Naive thymus-derived CD8-positive, alpha-beta T cell (primary cell): ENCODE measurements at places on chromosomes 1 and 21. TPM values are rescaled to one million over a fixed set of nuclear protein-coding genes. Genes with fewer than 3 reads are reported as not detected.

Gene MIS18A
- total RNA-seq, result 10.8 TPM

Gene IL22RA1
- total RNA-seq, result not detected

Gene LMX1A
- not detected for total RNA-seq

Gene IQGAP3
- not detected for total RNA-seq

Gene LRRC38
- total RNA-seq, result not detected

Gene DNAJC28
- total RNA-seq, result 2.1 TPM

Gene MAP1LC3C
- not detected for total RNA-seq

Gene FCGR3A
- total RNA-seq, result 0.74 TPM

Gene PMF1
- 49.1 TPM for total RNA-seq

Gene LHX4
- not detected for total RNA-seq

Gene LORICRIN
- not detected for total RNA-seq

- peak overlapping the region; percentile 45 for H3K4me3 ChIP-seq
- no peak overlapping the region for H3K27ac ChIP-seq
- peaks cover 29% of the 10 kb centered on the region for H3K4me1 ChIP-seq
- H3K36me3 ChIP-seq, result peaks cover 7% of the 10 kb centered on the region
- no peak for DNase-seq
Observed at GRCh38 chr1:156438278-156438987, 62.1 kb downstream of the MEF2D start.

- H3K4me1 ChIP-seq, result no peaks in the 10 kb centered on the region
- H3K27me3 ChIP-seq, result no peaks in the 10 kb centered on the region
- no peak for DNase-seq
- no peaks in the 10 kb centered on the region for H3K36me3 ChIP-seq
- H3K27ac ChIP-seq, result no peak overlapping the region
- H3K4me3 ChIP-seq, result no peak overlapping the region
Observed at GRCh38 chr1:241171991-241172390, 185.0 kb downstream of the RGS7 start.

GRCh38 chr1:56517404-56518130 is 61.8 kb downstream of the PLPP3 start:
- peaks cover 10% of the 10 kb centered on the region for H3K27me3 ChIP-seq
- DNase-seq, result no peak
- H3K4me1 ChIP-seq, result peaks cover 13% of the 10 kb centered on the region
- H3K4me3 ChIP-seq, result no peak overlapping the region
- no peak overlapping the region for H3K27ac ChIP-seq

DNA sequence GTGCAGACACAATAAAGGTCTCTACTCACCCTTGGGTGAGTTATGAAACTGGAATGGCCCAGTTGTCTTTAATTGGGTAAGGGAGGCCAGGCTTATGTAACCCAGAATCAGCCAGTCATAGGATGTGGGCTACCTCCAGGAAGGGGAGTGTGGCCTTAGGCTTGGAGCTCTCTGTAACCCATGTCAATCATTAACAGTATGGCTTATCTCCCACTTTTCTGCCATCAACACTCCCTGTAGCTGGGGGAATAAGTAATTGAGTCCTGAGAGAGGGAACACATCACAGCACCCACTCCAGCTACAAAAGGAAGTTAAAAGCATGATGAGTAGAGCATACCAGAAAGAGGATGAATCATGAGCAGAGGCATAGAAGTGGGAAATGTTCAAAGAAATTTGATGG is 327.0 kb upstream of the DUSP10 start:
- H3K36me3 ChIP-seq, result peaks cover 6% of the 10 kb centered on the region
- H3K4me1 ChIP-seq, result no peaks in the 10 kb centered on the region
- no peak overlapping the region for H3K4me3 ChIP-seq
- no peak overlapping the region for H3K27ac ChIP-seq

DNA sequence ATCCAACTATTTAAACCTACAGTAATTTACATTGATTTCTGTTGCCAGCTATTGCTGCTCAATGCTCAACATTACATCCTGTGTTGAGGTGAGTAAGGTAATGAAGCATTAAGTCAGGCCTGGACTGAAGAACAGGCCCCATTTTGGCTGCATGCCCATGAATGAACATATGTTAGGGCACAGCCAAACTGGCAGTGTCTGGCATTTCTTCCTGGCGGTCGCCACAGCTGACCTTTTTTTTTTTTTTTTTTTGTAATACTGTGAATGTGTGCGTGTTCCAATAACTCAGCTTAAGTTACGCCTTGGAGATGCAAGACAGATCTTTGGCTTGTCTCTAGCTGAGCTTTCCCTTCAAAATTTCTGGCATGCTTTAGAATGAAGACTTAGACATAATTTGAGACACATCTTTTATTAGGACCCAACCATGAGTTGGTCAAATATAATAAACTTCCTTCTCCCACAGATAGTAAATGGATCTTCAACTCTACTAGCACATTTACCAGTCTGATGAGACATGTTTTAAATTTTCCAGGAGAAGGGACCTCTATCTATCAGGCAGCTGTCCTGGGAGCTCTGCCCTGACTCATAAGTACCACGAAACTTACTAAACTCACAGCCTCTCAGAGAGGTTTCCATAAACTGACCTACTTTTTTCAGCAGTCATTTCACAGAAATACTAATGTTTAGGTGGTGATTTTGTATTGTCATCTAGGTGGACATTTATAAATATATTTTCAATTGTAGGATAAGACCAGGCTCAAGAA is 341.1 kb upstream of the RUNX1 start:
- no peak overlapping the region for H3K27ac ChIP-seq
- no peaks in the 10 kb centered on the region for H3K36me3 ChIP-seq
- H3K4me1 ChIP-seq, result no peaks in the 10 kb centered on the region
- H3K27me3 ChIP-seq, result no peaks in the 10 kb centered on the region
- DNase-seq, result no peak

DNA sequence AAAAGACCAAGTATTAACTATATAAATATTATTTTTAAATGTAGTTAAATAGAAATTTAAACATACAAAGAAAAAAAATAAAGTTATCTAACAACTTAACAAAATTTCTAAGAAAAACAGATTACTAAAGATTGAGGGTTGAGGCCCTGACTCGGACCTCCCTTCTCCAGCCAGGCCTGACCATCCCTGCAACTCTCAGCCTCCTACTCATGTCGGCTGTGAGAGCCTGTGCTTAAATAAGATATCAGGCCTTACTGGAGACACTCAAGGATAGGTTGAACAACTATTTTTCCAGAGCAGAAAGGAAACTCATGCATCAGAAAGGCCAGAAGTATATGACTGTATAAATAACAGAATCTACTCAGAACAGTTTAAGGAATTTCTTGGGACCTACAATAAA is 33.0 kb upstream of the PSMG1 start:
- H3K4me3 ChIP-seq, result no peak overlapping the region
- peaks cover 30% of the 10 kb centered on the region for H3K36me3 ChIP-seq

GRCh38 chr1:60765204-60765603 is 317.2 kb upstream of the NFIA start:
- H3K4me3 ChIP-seq, result no peak overlapping the region
- H3K27me3 ChIP-seq, result peaks cover 12% of the 10 kb centered on the region
- no peak overlapping the region for H3K27ac ChIP-seq
- H3K4me1 ChIP-seq, result no peaks in the 10 kb centered on the region

GRCh38 chr1:57572016-57572415 is 148.2 kb upstream of the DAB1 start:
- H3K4me3 ChIP-seq, result no peak overlapping the region
- H3K27me3 ChIP-seq, result no peaks in the 10 kb centered on the region
- DNase-seq, result no peak
- no peak overlapping the region for H3K27ac ChIP-seq
- H3K36me3 ChIP-seq, result no peaks in the 10 kb centered on the region
- H3K4me1 ChIP-seq, result no peaks in the 10 kb centered on the region

DNA sequence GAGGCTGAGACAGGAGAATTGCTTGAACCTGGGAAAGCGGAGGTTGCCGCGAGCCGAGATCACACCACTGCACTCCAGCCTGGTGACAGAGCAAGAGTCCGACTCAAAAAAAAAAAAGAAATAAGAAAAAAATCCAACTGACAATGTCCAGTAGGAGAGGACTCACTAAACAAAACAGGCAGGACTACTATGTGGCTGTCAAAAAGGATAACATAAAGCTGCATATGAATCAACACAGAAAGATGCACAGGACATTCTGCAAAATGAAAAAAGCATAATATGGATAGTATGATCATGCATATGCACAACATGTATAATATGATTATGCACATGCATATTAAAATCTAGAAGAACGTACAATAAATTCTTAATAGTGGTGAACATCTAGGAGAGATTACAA is 80.7 kb downstream of the JAK1 start:
- DNase-seq, result no peak
- H3K36me3 ChIP-seq, result no peaks in the 10 kb centered on the region
- no peak overlapping the region for H3K4me3 ChIP-seq
- H3K27me3 ChIP-seq, result no peaks in the 10 kb centered on the region

- H3K27me3 ChIP-seq, result no peaks in the 10 kb centered on the region
- H3K4me3 ChIP-seq, result no peak overlapping the region
- no peak overlapping the region for H3K27ac ChIP-seq
- H3K36me3 ChIP-seq, result no peaks in the 10 kb centered on the region
Observed at GRCh38 chr1:94416901-94417727, 1.1 kb upstream of the ABCD3 start.

- H3K4me1 ChIP-seq, result no peaks in the 10 kb centered on the region
- H3K4me3 ChIP-seq, result no peak overlapping the region
- peaks cover 17% of the 10 kb centered on the region for H3K27me3 ChIP-seq
- no peak for DNase-seq
- no peaks in the 10 kb centered on the region for H3K36me3 ChIP-seq
Observed at GRCh38 chr1:116036255-116036654, 59.9 kb downstream of the SLC22A15 start.

DNA sequence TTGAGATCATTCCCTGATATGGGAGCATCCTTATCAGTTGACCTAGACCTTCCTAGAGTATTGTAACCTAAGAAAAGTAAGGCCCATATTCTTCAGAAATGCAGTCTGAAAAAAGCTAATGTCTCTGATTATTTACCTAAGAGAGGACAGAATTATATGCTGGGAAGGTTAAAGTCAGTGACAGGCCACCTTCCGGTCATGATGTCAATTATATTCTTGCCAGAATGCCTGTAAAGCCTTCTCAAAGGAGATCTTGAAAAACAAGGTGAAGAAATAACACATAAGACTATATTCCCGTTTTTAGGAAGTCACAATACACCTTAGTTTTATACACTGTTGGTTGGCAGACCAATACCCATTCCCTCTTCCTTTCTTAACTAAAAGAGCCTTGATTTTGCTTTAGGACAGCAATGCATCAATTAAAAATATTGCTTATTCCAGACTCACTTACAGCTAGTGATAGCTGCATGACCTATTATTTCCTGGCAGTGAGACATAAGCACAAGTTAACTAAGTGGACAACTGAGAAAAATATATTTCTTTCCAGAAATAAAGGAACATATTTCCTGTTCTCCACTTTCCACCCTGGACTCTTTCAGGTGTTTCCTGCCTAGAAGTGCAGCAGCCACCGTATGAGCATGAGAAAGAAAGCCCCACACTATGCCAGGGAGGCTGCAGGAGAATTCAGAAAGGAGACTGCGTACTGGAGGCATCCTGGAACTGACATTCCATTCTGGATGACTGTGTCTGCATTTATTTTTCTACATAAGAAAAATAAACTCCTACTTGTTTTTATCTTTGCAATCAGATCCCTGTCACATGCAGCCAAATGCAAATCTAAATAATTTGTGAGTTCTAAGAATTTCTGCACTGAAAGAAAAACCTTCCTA is 332.9 kb upstream of the PTBP2 start:
- no peak for DNase-seq
- H3K36me3 ChIP-seq, result no peaks in the 10 kb centered on the region
- no peaks in the 10 kb centered on the region for H3K27me3 ChIP-seq

DNA sequence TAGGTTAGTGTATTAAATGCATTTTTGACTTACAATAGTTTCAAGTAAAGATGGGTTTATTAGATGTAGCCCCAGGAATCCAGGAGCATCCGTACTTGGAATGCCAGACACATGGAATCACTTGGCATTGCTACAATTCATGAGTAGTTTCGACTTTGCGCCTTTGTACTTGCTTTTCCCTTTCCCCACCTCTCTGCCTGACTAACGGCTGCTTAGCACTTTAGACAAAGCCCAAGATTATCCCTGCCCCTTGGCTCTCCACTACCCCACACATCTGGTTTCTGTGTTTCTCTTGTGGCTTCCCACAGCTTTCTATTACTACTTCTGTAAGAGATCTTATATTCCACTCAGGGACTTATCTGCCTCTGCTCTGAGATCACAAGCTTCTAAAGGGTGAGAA is 397.7 kb upstream of the POU3F1 start:
- H3K36me3 ChIP-seq, result no peaks in the 10 kb centered on the region
- no peak overlapping the region for H3K27ac ChIP-seq
- H3K4me1 ChIP-seq, result no peaks in the 10 kb centered on the region
- H3K4me3 ChIP-seq, result no peak overlapping the region
- no peak for DNase-seq

DNA sequence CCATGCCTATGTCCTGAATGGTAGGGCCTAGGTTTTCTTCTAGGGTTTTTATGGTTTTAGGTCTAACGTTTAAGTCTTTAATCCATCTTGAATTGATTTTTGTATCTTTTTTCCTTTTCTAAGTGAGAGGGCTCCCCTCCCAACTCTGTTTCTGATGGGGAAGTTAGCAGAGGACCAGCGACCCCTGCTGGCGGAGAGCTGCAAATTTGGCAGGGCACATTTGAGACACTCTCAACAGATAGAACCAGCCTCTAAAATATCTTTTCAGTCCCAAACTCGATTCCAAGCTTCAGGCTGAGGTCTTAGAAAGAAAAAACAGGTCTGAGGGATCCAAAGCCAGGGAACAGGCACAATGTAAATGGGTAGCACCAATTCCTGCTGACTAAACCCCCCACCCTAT is 32.5 kb downstream of the LRRC3 start:
- H3K4me1 ChIP-seq, result peaks cover 6% of the 10 kb centered on the region
- no peak overlapping the region for H3K27ac ChIP-seq
- H3K27me3 ChIP-seq, result peaks cover 3% of the 10 kb centered on the region
- no peaks in the 10 kb centered on the region for H3K36me3 ChIP-seq

GRCh38 chr1:214670098-214670497 is 67.1 kb downstream of the CENPF start:
- H3K4me3 ChIP-seq, result no peak overlapping the region
- peaks cover 7% of the 10 kb centered on the region for H3K36me3 ChIP-seq
- H3K27me3 ChIP-seq, result no peaks in the 10 kb centered on the region

GRCh38 chr1:61241411-61241838 is 159.1 kb downstream of the NFIA start:
- no peak overlapping the region for H3K27ac ChIP-seq
- DNase-seq, result no peak
- H3K4me1 ChIP-seq, result no peaks in the 10 kb centered on the region
- no peak overlapping the region for H3K4me3 ChIP-seq
- no peaks in the 10 kb centered on the region for H3K27me3 ChIP-seq
